ENCODE measurements at places on chromosomes 5 and 9.
A peak's percentile ranks its signal among the peaks of the same experiment; 100 is the strongest.

GRCh38 chr5:112742424-112742823 is 4.7 kb downstream of the APC start:
- peak; percentile 12 for DNase-seq

DNA sequence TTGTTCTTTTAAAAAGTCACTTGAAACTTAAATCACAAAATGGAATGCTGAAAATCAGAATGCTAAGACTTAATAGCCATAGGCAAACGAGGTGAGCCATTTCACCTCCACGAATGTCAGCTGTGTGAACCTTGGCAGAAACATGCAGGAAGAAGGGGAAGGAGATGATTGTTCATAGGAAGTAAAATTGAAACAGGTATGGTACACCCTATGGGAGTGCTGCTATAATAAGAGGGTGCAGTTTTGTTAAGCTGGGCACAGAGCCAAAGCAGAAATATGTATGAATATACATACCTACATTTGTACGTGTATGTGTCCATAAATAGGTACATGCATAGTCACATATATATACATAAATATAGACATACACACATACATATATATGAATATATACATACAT is 51.0 kb upstream of the SPINK5 start:
- no peak for DNase-seq

GRCh38 chr5:124726631-124727362 is 19.6 kb downstream of the ZNF608 start:
- DNase-seq: no peak

DNA sequence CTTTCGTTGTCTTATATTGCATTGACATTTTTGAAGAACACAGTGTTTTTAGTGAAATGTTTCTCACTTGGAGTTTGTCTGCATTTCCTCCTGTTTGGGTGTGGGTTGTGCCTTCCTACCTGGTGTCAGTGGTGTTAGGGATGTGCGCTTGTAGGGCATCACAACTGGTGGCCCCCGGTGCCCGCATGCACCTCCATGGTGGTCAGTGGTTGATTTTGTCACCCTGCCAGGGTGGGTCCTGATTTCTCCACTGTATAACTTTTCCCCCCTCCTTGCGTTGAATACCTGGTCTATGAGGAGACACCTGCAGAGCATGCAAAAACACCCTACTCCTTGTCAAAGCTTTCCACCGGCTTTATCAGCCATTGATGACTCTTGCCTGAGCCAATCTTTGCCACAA is 132.9 kb downstream of the BARX1 start:
- no peak for DNase-seq

DNA sequence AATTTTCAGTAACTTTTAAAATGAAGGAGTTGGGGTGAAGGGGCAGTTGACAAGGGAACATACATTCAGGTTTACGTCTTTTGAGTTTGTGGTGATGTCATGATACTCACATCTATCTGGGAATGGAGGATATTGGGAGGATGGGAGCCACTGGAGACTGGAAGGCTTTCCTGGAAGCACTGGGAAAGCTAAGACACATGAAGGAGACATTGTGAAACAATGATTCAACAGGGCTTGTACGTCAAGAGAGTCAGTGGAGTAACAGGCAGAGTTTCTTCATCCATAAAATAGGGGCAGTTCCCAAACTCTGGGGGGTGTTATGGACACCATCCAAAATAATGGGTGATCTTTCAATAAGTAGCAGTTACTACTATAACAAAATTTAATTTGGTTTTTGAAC is 572.8 kb downstream of the CCDC171 start:
- DNase-seq: peak; percentile 55

DNA sequence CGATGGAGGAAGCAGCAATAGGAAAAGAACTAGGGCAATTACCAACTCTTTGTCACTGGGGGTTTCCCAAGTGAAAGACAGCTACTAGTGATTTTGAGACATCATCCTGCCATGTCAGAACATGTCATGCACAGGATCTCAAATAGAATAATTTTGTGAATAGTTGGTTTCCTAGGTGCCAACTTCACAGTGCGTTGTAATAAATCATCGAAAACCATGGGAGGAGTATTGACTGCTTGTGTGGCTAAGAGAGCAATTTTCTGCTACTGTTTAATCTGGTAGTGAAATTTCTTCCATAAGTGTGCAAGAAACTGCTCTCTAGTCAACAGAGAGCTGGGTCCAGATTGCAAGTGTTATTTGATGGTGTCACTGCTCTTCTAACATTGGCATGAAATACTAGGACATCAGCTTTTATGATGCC is 168.6 kb downstream of the NNT start:
- no peak for DNase-seq

GRCh38 chr9:96008502-96009222 is 133.2 kb downstream of the ERCC6L2 start:
- DNase-seq: no peak

- peak; percentile 88 for DNase-seq
Observed at GRCh38 chr5:115450741-115451140, 93.8 kb downstream of the FEM1C start.

DNA sequence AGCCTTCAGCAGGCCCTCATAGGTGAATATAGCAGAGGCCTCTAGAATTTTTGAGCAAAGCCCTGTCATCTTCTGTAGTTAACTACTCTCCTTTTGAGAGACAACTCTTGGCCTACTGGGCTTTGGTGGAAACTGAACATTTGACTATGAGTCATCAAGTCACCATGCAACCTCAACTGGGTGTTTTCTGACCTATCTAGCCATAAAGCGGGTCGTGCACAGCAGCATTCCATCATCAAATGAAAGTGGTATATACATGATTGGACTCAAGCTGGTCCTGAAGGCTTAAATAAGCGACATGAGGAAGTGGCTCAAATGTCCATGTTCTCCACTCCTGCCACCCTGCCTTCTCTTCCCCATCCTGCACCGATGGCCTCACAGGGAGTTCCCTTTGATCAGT is 1115.5 kb downstream of the TAF11L14 start:
- no peak for DNase-seq

- peak; percentile 58 for DNase-seq
Observed at GRCh38 chr9:127116957-127117356, 5.5 kb downstream of the ANGPTL2 start.

DNA sequence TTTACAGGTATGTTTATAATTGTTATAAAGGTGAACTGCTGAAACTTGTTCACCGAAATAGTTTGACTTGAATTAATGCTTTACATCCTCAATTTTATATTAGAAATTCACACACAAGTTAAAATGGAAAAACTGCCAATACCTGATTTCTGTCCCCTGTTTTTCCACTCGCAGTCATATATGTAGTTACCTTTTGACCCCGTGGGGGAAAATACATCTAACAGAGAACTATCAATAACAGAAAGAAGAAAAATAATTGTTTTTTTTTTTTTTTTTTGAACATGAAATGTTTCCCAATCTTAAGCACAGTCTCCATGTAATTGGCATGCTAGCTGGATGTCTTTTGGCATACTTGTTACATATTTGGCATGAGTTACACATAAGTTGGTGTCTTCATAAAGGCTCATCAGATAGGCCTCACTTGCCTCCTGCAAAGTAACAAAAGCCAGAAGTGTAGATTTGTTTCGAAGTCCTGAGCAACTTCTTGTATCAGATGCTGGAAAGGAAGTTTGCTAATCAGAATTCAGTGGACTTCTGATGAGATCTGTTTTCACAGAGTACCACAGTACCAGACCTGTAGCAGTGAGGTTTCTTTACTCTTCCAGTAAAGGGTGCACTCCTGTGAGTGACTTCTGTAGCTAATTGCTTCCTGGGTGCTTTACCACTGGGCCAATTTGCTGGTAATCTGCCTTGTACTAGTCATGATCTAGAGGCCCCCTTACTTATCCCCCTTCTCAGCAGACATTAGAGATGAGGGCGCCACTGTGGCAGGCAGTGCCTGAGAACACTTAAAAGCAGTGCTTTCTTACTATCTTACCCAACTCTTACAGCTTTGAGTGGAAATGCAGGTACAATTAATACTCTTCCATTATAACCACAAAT is 36.2 kb upstream of the CXXC5 start:
- no peak for DNase-seq

- no peak for DNase-seq
Observed at GRCh38 chr9:131657037-131657377, 82.9 kb downstream of the RAPGEF1 start.

DNA sequence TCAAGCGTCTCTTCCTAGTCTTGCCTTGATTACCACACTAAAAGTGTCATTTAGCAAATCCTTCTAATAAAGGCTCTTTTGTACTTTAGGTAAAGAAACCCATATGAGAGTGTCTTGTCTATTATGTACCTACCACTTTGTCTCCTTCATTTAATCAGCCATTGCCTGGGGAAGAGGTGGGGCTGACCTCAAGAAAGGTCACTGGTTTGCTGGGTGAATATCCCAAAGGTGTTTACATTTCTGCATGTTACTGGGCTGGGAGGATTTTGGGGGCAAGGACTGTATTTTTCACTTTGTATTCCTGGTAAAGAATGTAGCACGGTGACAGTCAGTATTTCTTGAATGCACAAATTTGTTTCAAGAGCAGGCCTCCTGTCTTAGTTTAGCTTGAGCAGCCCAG is 11.9 kb upstream of the RPS23 start:
- no peak for DNase-seq

GRCh38 chr9:21047281-21047691 is 15.8 kb upstream of the HACD4 start:
- DNase-seq: no peak

DNA sequence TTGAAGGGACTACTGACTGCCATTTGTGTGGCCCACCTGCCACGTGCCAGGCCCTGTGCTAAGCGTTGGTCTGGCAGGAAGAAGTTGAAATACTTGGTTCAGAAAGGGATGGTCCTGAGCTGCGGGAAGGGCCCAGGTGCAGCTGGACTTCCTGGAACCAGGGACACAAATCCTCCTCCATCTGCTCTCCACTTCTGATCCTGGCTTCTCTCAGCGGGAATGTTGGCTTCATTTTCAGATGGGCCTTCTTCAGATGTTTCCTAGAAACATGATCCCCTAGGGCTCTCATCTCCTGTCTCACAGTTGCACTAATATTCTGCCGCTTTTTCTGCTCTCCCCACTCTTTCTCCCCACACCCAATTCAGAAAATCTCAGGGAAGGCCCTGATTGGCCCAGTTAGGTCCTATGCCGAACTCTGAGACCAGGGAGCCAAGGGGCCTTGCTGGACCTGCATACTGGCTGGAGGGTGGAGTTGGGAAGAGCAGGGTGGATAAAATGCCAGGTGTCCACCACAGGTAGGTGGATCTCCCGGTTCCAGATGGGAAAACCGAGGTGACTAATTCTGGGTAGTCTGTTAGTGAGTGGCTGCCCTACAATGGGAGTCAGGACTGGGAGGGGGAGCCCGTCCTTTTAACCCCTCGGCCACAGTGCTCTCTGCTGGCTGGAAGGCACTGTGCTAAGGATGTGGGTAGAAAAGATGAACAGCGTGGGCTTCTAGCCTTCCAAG is 19.4 kb downstream of the PSAT1 start:
- DNase-seq: no peak

DNA sequence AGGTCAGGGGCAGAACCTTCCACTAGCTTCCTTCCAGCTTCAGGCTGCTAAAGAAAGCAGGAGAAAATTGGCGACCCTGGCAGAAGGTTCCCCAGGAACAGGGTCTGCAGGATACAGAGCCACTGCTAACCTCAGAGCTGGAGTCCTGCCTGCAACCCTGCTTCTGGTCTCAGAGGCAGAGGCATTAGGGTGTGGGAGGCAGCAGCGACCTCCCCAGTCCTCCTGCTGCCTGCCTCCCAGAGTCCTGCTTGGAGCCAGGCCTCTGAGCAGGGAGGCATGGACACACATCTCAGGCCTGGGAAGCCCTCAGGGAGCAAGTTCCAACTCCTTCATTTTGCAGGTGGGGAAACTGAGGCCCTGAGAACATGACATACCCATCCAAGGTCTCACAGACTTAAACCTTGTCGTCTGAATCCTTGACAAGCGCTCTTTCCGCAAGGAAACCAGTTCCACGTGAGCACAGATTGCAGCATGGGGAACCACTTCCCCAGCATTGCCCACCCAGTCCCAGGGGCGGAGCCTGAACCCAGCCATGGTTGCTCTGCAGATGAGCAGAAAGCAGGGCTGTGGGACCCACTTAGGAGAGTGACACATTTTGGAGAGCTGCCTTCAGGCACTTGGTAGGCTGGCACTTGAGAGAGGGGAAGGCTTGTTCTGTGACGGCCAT is 28.2 kb upstream of the HAND1 start:
- no peak for DNase-seq

DNA sequence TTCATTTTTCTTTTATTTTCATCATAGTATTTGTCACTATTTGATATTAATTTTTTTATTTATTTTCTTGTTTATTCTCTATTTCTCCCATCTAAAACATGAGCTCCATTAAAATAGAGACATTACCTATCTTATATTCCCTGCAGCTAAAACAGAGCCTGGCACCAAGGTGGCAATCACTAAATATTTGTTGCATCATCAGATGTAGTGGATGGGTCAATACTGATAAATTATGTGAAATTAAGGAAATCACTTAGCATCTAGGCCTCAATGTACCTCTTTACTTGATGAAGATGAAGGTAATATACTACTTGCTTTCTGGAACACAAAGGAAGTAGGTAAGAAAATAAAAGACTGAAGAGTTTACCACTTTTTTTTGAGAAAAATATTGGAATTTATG is 24.6 kb downstream of the MFAP3 start:
- no peak for DNase-seq

- DNase-seq: no peak
Observed at GRCh38 chr9:72912476-72913381, 40.1 kb downstream of the ALDH1A1 start.

DNA sequence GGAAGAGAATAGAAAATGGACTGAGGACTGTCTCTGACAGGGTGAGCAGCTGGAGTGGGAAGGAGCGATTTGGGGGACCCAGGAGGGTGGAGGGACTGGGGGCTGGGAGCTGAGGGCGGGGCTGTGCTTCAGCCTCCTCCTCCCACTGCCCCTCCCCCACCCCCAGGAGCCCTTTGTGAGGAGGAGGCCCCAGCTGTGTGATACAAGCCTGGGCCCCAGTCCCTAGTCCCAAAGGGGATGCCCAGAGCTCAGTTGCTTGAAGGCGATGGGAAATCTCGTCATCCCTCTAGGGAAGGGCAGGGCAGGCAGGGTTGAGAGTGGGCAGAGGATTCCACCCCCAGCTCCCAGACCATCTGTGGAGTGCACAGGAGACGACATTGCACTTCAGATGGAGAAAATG is at the start of gene SPATA31E1:
SPATA31E1 (plus strand) TSS at position 251 of the 400 bp plus-strand sequence; CDS start at position 266, 15 bp downstream.
- DNase-seq: no peak

GRCh38 chr9:94981723-94982090 is 255.2 kb downstream of the AOPEP start:
- no peak for DNase-seq

- no peak for DNase-seq
Observed at GRCh38 chr5:100421360-100421759, 113.8 kb upstream of the FAM174A start.

GRCh38 chr5:177035976-177036375 is 13.5 kb downstream of the ZNF346 start:
- DNase-seq: peak; percentile 19

Data from fibroblast of skin of right biceps (primary cell).